ENCODE measurements at places on chromosomes 7 and 10.
A peak's percentile ranks its signal among the peaks of the same experiment; 100 is the strongest.

- peak; percentile 83 for DNase-seq
Measured at GRCh38 chr7:82419200-82419599, 24.4 kb downstream of the CACNA2D1 start.

GRCh38 chr7:28069807-28070206 lies 110.8 kb downstream of the JAZF1 start:
- DNase-seq: no peak

- no peak for DNase-seq
Measured at GRCh38 chr7:134186027-134186426, 58.9 kb downstream of the LRGUK start.

GRCh38 chr10:23376229-23376655 lies 31.6 kb upstream of the C10orf67 start:
- no peak for DNase-seq

- DNase-seq: no peak
Measured at GRCh38 chr10:24249829-24250415, 41.0 kb downstream of the KIAA1217 start.

GRCh38 chr10:62632071-62632809 lies 172.3 kb upstream of the ADO start:
- peak; percentile 10 for DNase-seq

DNA sequence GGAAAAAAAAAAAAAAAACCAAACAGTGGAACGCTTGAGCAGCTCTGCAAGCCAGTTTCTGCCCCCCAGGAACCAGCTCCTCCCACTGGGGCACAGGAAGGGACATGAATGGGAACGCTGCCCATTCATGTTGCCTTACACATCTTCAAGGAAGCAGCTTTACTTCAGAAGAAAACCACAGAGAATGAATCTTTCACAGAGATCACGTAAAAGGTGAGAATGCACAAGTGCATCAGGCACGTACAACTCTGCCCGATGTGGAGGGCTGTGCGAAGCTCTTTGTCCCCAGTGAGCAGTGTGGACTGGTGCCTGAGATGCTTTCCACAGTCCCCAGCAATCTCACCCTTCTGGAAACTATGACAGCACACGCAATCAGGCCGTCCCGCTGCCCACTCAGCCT lies 106.2 kb downstream of the DLG5 start:
- no peak for DNase-seq

GRCh38 chr7:86980223-86980622 lies 79.2 kb downstream of the ELAPOR2 start:
- no peak for DNase-seq

GRCh38 chr10:126713594-126713993 lies 43.1 kb upstream of the C10orf90 start:
- DNase-seq: no peak

- DNase-seq: no peak
Measured at GRCh38 chr10:131667561-131667960, 233.2 kb upstream of the PPP2R2D start.

DNA sequence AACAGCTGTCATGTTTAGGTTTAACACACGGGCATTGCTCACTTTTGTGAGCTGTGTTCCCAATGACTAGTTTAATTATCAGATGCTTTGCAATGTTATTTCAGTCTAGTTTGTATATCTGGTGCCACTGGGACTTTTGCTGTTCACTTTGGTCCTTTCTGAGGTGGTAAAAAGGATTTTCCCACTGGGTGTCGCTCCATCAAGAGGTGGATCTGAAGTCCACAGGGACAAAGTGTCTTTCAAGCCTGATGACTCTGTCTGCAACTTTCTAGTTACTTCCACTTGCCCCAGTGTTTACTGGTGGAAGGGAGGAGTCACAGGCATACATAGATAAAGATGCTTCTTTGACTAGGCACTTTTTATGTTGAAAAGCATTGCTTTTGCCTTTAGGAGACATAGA lies 242.2 kb downstream of the HGF start:
- no peak for DNase-seq

GRCh38 chr7:151126491-151127137 lies 40.3 kb downstream of the AGAP3 start:
- DNase-seq: no peak

DNA sequence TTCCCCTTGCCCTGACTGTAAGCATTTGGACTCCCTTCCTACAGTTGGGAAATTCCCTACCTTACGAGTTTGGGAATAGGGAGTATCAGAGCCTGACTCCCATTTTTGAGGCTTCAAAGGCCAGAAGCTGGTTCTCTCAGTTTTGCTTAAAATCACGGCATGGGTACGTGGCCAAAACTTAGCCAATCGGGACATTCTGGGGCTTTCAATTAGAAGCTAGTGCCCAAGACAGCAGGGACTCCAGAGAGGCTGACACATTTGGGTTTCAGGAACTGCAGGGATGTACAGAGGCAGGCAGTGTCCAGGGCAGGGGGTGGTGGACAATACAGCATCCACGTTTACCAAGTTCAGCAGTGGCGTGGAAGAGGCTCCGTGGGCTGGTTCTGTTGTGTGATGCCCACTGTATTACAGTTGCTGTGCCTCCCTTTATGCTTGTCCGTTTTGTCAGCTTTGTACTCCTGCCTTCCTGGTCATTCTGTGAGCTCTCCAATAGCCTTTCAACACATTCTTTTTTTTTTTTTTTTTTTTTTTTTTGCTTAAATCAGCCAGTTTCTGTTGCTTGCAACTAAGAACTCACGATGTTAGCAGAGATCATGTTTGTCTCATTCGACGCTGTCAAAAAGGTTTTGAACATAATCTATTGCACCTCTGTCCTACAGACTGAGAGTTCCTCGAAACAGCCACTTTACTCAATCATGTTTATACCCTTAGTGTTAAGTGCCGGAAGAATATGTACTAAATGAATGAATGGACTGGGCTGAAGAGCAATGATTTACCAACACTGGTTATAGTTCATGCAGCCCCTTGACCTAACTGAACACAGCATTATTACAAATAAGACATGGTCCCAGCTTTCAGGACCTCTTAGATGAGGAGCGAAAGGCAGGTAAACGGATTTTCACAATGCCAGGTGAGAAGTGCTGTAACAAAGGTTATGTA lies 1.1 kb downstream of the GGCT start:
- DNase-seq: no peak

- no peak for DNase-seq
Measured at GRCh38 chr10:82874671-82875070, 999.7 kb downstream of the NRG3 start.

GRCh38 chr10:22598478-22598877 lies 115.9 kb downstream of the PIP4K2A start:
- no peak for DNase-seq

DNA sequence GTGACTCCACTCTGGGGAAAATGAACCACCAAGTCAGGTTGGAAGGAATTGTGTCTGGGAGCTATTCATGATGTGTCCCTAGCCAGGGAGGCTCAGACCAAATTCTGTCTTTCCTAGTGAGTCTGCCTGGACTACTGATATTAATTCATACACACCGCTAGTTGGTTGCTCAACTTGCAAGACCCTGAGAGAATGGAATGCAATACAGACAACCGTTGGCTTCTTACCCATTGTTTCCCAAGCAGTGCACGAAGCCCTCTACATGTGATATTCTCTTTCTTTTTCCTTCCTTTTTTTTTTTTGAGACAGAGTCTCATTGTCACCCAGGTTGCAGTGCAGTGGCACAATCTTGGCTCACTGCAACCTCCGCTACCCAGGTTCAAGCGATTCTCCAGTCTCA lies 19.4 kb upstream of the SRGN start:
- DNase-seq: no peak

DNA sequence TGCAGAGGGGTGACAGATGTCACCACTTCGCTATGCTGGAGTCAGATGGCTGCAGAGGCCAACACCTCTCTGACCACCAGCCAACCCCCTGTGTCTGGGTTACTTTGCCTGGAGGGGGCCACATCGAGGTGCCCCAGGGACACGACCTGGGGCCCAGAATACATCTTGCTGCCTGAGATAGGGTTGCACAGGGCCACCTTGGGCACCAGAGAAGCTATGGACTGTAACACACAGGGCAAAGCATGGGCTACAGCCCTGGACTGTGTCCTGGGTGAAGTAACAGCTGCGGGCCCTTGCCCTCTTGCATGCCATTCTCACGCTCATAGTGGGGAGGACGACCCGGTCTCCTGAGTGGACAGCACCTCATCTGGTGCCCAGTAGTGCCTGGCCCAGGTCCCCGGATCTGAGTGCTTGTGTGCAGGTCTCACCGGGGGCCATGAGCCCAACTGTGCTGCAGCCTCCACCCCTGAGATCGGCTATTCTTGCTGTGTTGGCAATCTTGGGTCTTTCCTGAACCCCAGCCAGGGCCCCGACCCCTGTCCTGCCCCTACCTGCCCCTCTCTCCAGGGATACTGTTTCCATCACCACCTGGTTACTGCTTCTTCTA lies 115.2 kb upstream of the GDF10 start:
- DNase-seq: no peak

GRCh38 chr10:36224431-36224985 lies 582.4 kb upstream of the FZD8 start:
- no peak for DNase-seq

GRCh38 chr10:116450861-116451260 lies 23.2 kb downstream of the PNLIPRP3 start:
- DNase-seq: no peak

- no peak for DNase-seq
Measured at GRCh38 chr10:103874730-103875129, 19.4 kb upstream of the SH3PXD2A start.

DNA sequence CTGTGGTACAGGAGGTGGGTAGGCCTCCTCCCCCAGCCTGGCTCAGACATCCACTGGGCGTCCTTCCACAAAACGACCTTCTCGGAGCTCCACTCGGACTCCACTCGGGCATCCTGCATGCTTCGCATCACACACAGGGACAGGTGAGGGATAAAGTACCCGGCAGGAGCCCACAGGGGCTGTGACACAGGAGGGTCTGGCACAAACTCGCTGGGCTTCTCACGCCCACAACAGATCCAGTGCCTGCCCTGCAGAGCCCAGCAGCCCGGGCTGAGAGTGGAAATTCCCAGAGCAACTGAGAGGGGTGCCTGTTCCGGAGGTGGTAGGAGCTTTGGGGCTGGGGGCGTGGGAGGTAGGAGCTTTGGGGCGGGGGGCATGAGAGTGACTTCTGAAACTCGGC lies 108.4 kb downstream of the MKI67 start:
- DNase-seq: no peak

GRCh38 chr7:23470330-23471105 lies at the start of gene IGF2BP3:
Gene IGF2BP3 (minus strand): TSS chr7:23470491. CDS start chr7:23470110, 381 bp downstream.
- DNase-seq: peak; percentile 89

DNA sequence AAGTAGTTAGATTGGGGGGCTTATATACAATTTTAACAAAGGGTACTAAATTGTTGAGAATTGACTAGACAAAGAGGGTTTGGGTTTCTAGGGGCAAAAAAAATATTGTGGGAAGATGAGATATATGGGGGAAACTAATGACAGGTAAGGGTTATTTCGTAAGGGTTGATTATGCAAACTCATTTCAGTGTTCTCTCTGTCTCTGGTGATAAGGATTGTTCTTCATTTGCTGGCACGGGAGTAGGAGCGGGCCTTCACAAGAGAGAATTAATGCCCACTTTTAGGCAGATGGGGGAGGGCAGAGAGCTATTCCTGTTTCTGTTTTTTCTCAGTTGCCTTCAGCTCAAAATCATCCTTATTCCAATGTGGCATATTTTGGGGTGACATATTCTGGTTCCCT lies 258.4 kb downstream of the EXOC4 start:
- DNase-seq: no peak

GRCh38 chr7:34128762-34129161 lies 223.4 kb downstream of the BMPER start:
- no peak for DNase-seq

- no peak for DNase-seq
Measured at GRCh38 chr7:137953043-137953664, 48.7 kb downstream of the CREB3L2 start.

- DNase-seq: peak; percentile 27
Measured at GRCh38 chr7:37901236-37901827, 15.3 kb downstream of the SFRP4 start.

DNA sequence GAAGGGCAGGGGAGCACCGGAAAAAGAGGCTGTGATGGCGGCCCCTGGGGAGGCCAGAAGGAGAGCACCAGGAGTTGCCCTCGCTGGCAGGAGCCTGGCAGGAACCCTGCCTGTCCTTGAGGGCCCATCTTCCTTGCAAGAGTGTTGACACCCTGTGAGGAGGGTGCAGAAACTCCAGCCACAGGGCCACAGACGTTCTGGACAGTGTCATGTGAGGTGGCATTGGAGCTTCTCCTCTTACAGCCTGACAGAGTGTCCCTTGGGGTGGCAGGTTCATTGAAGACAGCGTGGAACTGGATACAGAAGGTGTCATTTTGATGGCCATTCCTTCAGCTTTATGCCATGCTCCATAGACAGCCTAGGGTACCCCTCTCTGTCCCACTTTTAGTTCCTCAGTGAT lies 54.2 kb downstream of the RBM20 start:
- no peak for DNase-seq

GRCh38 chr10:79310911-79311573 lies 36.2 kb upstream of the PPIF start:
- DNase-seq: no peak

- DNase-seq: peak; percentile 84
Measured at GRCh38 chr7:95470452-95470851, 15.3 kb upstream of the ASB4 start.

- DNase-seq: no peak
Measured at GRCh38 chr7:158988996-158989395, 132.6 kb downstream of the DYNC2I1 start.

DNA sequence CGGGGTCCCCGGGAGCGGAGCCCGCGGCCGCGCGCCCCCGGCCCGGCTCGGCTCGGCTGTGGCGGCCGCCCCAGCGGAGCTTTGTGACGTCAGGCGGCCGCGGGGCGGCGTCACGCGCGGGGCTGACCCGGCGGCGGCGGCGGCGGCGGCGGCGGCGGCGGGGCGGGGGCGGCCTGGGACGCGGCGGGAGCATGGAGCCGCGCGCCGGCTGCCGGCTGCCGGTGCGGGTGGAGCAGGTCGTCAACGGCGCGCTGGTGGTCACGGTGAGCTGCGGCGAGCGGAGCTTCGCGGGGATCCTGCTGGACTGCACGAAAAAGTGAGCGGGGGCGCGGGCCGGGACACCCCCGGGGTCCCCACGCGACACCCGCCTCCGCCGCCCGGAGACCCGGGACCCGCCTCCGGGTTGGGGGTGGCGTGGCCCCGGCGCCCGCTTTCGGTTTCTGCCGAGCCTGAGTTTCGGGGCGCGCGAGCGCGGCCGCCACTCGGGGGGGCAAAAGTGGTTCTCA lies at the start of gene PWWP2B:
Gene PWWP2B, plus strand, starts transcription at position 165 of the 506 bp plus-strand sequence. Its CDS starts 27 bp downstream, at position 192.
- no peak for DNase-seq

- DNase-seq: no peak
Measured at GRCh38 chr7:8291397-8292141, 29.6 kb upstream of the ICA1 start.

GRCh38 chr10:62996925-62997324 lies 136.2 kb upstream of the NRBF2 start:
- no peak for DNase-seq

GRCh38 chr10:97338041-97338440 lies 3.5 kb upstream of the FRAT2 start:
- no peak for DNase-seq

- DNase-seq: peak; percentile 84
Measured at GRCh38 chr7:117808341-117808757, 64.9 kb downstream of the CTTNBP2 start.

- DNase-seq: peak; percentile 4
Measured at GRCh38 chr7:97145068-97145467, 27.6 kb downstream of the SDHAF3 start.
